ENCODE measurements at places on chromosomes 5 and 9. TPM values are rescaled to one million over a fixed set of nuclear protein-coding genes. Genes with fewer than 3 reads are reported as not detected.
A peak's percentile ranks its signal among the peaks of the same experiment; 100 is the strongest.

Gene OR1J2
- not detected for total RNA-seq

GRCh38 chr5:102890133-102890532 lies 135.0 kb downstream of the PAM start:
- DNase-seq = no peak

DNA sequence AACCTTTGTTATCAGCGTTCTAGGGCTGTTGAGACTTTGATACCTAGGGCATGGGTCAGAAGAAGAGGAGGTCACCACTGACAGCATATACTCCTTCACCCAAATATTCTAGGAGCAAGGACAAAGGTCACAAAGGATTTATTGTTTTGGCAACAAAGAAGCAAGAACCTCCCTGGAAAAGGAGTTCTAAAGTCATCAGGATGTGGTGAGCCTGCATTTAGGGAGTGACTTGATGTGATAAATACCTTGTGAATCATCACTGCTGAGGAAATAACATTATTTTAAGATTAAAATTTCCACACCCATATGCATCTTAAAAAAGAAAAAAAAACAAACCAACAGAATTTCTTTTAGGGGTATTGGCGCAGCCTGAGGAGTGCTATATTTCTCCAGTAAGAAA lies 13.9 kb downstream of the IFNA1 start:
- DNase-seq = no peak

GRCh38 chr5:56607074-56607473 lies 208.3 kb upstream of the MAP3K1 start:
- no peak for DNase-seq

GRCh38 chr9:16553869-16554540 lies 316.5 kb downstream of the BNC2 start:
- no peak for DNase-seq

- no peak for DNase-seq
Measured at GRCh38 chr9:89891221-89891590, 286.4 kb downstream of the GADD45G start.

- DNase-seq = no peak
Measured at GRCh38 chr9:38309324-38310195, 82.9 kb upstream of the ALDH1B1 start.

GRCh38 chr5:1152156-1152555 lies 40.3 kb upstream of the SLC12A7 start:
- no peak for DNase-seq

GRCh38 chr9:91419222-91420191 lies 4.1 kb downstream of the NFIL3 start:
- DNase-seq = no peak

GRCh38 chr9:133370685-133371084 lies 5.2 kb downstream of the SURF4 start:
- no peak for DNase-seq

DNA sequence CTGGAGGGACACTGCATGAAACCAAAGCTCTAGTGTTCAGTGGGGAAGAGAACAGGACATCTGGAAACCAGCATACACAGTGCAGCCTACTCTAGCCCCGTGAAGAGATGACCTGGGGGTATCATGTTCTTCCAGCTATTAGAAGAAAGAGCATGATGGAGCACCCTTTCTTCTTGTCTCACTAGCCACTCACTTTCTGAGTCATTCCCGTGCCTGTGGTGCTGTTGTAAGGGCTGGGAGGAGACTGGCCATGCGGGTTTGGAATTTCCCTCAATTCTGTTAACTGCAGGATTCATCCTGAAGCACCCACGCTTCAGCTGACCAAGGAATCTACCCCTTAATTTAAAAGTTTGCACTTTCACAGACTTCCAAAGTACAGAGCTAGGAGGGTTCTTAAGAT lies 137.0 kb downstream of the COL23A1 start:
- no peak for DNase-seq

DNA sequence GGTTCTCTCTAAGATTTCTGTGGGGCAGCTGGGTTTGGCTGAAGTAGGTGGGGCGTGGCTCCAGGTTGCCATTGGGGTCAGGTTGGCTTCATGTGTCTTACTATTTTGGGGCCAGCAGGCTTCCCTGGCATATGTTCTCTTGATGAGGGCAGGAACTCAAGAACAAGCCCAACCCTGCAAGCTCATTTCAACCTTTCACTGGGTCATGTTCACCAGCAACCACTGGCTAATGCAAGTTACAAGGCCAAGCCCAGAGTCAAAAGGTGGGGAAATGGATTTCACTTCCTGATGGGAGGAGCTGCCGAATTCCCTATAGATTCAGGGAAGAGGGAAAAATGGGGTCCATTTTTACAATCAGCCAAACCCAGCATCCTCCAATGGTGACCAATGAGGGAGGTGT lies 34.0 kb upstream of the HAND1 start:
- no peak for DNase-seq

GRCh38 chr5:53261245-53261644 lies 151.7 kb upstream of the MOCS2 start:
- DNase-seq = no peak

DNA sequence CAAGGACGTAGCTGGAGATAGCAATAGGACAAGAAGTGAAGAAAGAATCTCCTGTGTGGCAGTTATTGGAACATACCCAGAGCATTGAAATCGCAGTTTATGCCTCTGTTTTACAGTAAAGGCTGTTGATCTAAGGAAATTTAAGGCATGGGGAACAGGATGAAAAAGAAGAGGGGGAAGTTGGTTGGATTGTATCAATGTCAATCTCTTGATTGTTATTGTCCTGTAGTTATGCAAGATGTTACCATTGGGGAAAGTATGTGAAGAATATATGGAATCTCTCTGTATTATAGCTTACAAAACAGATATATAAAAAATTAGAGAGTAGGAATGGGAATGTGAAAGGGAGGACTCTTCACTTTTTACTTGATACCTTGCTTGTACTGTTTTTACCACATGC lies 195.6 kb upstream of the NREP start:
- DNase-seq = no peak

DNA sequence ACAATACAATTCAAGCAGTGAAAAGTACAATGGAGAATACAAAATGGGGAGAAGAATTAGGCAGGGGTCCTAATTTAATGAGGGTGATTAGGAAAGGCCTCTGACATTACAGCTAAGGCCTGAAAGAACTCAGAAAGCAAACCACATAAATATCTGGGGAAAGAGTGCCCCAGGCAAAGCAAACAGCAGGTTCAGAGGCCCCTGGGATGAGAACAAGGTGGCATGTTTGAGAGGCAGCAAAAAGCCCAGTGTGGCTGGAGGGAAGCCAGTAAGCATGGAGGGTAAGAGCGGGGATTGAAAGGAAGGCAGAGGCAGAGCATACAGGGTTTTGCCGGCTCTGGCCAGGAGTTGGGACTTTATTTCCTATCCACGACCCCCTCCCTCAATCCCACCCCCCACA lies 33.4 kb upstream of the VDAC1 start:
- no peak for DNase-seq

Gene FAM153A
- 0.89 TPM for total RNA-seq

DNA sequence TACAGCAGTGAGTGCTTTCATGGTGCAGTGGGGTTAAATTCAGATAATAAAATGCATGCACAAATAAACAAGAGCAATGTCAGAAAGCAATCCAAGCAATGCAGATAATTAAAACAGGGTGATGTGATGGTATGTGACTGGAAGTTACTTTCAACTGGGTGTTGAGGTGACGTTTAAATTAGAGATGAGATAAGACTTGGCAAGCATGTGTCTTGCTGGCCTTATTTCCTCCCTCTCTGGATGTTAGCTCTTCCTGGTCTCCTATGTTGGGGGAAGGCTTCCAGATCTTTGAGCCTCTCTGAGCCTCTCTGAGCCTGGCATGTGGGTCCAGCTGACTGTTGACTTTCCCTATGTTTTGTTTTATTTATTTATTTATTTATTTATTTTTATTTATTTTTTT lies 54.4 kb downstream of the DOCK2 start:
- no peak for DNase-seq

DNA sequence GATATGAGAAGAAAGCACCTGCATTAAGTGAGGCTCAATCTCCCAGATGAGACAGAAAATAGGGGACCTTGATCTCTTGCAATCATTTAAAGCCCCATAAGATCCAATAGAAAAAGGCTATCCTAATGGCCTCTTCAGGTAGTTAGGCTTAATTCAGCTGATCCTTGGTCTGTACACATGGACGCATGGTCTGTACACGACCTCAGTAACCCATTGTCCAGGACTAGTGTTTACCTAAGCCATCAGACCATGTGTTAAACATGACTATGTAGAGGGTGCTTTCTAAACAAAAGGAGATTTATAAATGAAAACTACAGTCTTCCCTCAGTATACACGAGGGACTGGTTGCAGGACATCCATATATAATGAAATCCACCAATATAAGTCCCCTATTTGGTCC lies 7.5 kb downstream of the MARCHF3 start:
- DNase-seq = no peak

Gene PDZD2
- 10.1 TPM for total RNA-seq

DNA sequence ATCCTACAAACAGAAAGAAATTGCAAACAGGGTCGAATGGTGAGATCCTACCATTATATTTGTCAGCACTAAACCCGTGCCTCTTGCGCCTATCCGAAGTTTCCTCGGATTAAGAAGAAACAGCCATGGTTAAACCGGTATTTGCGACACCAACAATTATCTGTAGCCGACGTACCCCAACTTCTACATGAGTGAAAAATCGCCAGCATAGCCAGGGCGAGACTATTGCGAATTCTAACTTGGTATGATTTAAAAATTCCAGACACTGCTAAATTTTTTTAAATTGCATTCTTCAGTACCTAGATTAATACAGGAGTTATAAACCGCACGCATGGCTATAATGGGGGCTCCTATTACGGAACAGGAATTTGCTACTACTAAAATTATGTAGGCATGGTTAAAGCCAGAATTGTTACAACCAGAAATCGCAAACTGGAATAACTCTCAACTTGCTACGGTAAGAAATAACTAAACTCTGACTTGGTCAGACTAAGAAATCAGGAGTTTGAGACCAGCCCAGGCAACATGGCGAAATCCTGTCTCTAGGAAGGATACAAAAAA lies 25.3 kb upstream of the ANXA2R start:
- DNase-seq = peak; percentile 39

- DNase-seq = no peak
Measured at GRCh38 chr5:2891781-2892180, 140.3 kb upstream of the IRX2 start.

DNA sequence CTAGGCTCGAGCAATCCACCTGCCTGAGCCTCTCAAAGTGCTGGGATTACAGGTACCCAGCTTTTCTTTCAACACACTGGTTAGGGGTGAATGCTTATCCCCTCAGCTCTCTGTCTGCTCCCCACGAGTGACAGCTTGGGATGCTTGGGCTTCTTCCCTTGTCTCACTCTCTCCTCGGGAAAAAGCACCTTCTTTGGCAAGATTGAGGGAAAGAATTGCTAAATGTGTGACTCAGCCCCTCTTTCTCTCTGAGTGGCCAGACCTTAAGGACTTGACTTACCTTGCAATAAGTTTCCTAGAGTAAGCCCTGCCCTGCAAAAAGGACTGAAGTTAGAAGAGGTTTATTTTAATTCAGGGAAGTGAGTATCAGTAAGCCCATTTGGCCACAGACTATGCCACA lies 68.1 kb upstream of the ERBIN start:
- no peak for DNase-seq

GRCh38 chr9:107613321-107613720 lies 123.8 kb upstream of the KLF4 start:
- peak; percentile 56 for DNase-seq

Gene SAXO1
- total RNA-seq = 0.06 TPM

DNA sequence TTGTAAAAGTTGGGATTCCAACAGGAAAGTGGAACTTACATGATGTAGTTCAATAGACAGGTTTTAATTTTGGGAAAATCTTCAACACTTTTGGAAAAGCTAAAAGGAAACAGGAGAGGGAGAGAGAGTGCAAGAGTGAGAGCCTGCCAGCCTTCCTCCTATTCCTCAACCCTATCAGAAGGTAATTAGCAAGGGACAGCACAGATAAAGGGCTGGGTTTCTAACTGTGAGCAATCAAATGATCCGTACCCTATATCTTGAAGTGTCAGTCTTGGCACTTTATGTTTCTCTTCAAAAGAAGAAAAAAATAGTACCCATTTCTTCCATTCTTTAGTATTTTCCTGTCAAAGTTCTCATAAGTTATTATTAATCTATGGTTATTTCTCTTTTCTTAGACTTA lies 79.4 kb downstream of the FER start:
- DNase-seq = no peak

Gene MARCOL
- not detected for total RNA-seq

- DNase-seq = no peak
Measured at GRCh38 chr9:81237565-81238231, 451.6 kb downstream of the TLE1 start.

- DNase-seq = peak; percentile 84
Measured at GRCh38 chr5:176647843-176648473, 674 bp downstream of the TSPAN17 start.

- peak; percentile 69 for DNase-seq
Measured at GRCh38 chr9:137619240-137620047, 639 bp downstream of the EHMT1 start.

Gene NSUN2
- total RNA-seq = 54.3 TPM

DNA sequence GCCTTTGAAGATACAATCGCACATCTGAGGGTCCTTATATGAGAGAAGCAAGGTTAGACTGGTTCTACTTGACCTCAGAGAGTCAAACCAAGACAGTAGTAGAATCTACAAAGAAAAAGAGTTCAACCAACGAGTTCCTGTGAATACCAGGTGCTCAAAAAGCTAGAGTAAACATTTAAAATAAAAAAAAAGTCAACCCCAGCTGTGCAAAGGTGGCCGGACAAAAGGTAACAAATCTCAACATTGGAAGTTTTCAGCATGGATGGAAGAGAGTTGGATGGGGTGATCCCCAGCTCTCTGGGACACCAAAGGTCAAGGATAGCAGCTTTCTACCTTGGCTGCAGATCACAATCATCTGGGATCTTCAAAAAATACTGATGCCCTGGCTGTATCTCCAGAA lies 14.4 kb downstream of the SHB start:
- DNase-seq = no peak

Gene KLF9
- 45.4 TPM for total RNA-seq

Gene SLC2A8
- 60.1 TPM for total RNA-seq

All from mucosa of descending colon (tissue), 3 donors.